Natural killer cell treated with Interleukin-12 subunit alpha and Interleukin-12 subunit beta and Interleukin-15 and Interleukin-18, amount 100 ng/mL, for 72 hours (primary cell): ENCODE measurements at places on chromosomes 11 and 22.

GRCh38 chr11:6129635-6130034 is 22.2 kb downstream of the OR56B4 start:
- no peak for DNase-seq

DNA sequence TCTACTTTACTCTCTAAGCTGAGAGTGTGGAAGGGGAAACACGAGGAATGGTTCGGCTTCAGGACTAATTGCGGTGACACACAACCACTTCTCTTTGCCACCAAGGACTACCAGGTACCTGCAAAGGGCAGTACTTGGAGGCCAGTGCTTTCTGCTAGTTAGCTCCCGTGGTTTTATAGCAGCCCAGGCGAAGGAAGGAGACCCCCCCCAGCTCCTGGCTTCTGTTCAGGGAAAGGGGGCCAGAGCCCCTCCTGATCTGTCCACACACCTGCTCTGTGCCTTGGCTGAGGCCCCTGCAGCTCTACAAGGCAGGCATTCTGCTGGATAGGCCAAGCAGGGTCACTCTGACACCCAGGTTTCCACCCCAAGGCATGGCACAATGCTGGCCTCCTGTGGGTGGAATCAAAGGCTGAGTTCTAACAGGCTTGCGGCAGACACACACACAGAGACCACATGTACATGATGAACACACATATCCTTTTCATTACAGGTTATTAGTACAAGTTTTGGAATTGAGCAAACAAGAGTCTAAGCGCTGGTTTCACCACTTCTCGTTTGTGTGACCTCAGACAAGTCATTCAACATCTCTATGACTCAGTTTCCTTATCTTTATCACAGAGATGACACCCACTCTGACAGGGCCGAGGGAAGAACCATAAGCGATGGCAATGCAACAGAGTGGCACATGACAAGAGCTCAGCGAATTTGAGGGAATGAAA is 7.5 kb downstream of the SERPIND1 start:
- no peak for DNase-seq

- DNase-seq, result no peak
Observed at GRCh38 chr11:130839981-130840666, 76.2 kb downstream of the SNX19 start.

DNA sequence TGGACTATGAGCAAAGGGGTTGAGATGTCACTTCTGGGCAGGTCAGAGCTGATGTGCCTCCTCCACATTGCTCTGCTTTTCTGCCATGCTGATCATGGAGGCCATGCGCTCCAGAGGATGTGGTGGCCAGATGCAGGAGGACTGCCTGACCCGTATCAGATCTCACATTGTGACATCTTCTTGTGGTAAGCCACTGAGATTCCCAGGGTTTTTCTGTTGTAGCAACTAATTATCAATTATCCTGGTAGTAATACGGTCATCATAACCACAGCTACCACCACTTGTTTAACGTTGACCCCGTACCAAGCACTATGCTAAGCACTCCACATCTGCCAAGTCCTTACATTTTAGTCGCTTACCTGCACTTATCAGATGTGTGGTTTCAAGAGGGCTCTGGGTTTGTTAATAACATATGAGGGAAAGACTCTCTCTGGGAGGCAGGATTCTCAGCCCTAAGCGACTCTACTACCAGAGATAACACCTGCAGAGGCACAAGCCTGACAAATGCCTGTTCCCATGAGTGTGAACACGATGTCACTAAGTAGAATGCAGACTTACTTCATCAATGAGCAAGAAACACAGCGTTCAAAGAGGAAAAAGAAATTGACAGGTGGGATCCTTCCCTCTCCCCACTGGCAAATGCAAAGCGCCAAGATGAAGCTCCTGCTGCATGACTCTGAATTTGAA is 63.6 kb upstream of the TIMP3 start:
- DNase-seq, result no peak

DNA sequence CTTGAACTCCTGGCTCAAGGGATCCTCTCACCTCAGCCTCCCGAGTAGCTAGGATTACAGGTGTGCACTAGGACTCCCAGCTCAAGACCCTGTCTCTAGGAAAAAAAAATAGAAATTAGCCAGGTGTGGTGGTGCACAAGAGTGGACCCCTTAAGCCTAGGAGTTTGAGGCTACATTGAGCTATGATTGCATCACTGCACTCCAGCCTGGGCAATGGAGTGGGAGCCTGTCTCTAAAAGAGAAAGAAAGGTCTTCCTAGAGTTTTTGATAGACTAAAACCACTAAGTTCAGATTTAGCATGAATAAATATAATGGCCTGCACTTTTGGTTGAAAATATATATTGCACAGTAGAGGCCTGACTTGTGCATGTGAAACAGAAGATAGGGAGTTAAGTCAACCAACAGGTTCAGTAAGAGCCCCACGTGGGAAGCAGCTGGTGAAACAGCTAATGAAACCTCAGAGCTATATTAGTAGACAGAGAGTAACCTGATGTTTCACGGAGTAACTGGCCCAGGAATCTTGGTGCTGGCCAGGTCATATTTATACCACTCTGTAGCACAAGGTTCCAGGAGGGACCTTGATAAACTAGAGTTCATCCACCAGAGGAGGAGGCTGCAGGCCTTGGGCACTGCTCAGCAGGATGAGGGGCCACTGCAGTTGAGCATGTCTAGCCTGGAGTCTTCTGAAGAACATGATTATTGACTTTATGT is 4.6 kb upstream of the MICAL3 start:
- DNase-seq, result no peak

GRCh38 chr11:94132152-94132558 is 3.5 kb downstream of the PANX1 start:
- DNase-seq, result no peak

GRCh38 chr11:3108183-3108721 is 51.0 kb upstream of the CARS1 start:
- DNase-seq, result peak; percentile 56

DNA sequence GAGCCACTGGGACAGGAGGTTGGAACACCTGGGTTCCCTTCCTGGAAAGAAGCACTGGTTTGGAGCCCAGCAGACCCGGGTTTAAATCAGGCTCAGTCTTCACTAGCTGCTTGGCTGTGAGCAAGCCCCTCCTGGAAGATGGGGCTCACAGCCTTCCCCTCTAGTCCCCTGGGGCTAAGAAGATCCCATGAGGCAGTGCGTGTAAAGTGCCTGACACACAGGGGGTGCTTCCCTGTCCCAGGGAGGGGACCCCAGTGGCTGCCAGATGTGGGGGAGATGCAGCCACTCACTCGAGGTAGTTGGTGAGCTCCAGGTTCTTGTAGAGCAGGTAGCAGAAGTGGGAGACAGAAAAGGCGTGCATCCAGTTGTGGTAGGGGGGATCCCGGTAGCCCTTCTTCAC is 93.2 kb downstream of the PDE2A start:
- peak; percentile 56 for DNase-seq

DNA sequence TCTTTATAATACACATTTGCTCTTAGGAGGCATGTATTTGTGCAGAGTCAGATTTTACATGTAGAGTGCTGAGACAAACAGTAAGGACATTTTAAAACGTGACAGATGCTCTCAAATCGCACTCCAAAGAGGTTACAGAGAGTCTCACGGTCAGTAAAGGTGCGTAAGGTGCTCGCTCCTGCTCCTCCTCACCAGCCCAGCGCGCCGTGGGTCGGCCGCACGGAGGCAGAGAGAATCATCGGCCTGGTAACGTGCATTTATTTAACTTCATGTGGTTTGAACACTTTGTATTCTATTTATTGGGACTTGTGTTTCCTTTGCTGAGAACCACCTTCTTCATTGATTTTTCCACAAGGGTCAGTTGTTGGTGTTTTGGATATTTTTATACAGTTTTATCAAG is 900.1 kb downstream of the BRD1 start:
- no peak for DNase-seq
